A673 (cell line): ENCODE measurements at places on chromosomes 4 and X.

DNA sequence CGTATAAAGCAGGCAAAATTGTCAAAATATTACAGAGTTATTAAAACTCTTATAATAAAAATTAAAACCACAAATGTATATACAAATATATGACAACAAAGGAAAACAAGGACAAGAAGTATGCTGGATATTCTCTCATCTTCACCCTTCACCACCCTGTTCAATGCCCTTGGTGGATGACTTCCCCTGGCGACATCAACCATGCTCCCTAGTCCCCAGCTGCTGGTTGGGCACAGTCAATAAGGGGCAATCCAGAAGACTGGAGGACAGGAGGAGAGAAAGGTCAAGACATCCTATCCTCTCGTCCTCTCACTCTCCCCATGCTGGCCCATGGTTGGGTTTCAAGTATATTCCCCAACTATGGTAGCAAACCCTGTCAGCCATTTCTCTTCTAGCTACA is 71.2 kb downstream of the CXCL13 start:
- DNase-seq, result no peak

DNA sequence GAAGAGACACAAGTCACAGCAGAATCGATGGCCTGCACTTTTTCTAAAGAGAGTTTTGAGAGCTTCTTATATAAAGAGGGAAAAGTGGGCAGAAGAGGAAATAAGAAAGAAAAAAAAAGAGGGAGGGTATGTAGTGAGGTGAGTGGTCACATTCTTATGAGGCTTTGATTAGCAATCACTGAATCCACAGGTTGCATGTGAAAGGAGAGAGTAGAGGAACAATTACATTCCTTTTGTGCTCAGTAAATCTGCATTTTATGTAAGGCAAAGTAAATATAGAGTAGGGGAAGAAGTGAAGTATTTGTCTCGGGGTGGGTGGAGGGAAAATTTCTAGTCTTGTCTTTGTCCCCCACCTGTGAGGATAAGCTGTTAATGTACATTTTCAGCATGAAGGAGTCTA is 26.8 kb upstream of the MBTPS2 start:
- no peak for DNase-seq

DNA sequence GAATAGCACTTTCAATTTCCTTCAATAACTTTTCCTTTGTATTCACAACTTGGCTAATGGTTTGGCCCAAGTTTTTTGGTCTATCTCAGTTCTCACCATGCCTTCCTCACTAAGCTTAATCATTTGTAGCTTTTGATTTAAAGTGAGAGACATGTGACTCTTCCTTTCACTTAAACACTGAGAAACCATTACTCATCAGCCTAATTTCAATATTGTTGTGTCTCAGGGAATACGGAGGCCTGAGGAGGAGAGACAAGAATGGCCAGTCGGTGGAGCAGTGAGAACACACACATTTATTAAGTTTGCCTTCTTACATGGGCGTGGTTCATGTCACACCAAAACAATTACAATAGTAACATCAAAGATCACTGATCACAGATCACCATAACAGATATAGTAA is 56.7 kb downstream of the TSPAN5 start:
- peak; percentile 19 for DNase-seq

DNA sequence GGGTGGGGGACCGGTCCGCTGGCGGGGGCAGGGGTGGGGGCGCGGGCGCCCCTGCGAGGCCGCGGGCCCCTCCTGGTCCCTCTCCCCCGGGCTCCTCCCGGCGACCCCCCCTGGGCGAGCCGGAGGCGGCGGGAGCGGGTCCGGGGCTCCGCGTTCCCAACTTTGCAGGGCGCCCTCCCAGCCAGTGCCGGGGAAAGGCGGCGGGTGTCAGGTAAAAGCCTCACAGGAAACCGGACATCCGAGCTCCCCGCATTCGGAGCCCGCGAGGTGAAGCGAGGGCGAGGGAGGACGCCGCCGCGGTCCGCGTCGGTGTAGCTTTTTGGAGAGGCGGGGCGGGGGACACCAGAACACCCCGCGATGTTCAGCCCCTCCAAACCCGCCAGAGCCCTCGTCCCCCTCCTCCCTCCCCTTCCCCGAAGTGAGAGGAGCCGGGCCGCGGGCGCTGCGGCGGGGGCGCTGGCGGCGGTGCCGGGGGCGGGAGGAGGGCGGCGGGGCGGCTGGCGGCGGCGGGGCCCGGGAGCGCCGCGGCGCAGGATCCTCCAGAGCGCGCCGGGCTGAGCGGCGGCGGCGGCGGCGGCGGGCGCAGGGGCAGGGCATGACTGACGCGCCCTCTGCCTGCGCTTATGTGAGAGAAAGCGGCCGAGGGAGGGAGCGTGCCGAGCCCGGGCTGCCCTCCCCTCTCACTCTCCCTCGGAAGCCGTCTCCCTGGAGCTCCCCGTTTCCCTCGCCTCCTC is at the start of gene VEGFC:
Gene VEGFC (minus strand): TSS at position 597 of the 734 bp plus-strand sequence. CDS start 611 bp downstream, outside the sequence.
- peak; percentile 56 for DNase-seq

DNA sequence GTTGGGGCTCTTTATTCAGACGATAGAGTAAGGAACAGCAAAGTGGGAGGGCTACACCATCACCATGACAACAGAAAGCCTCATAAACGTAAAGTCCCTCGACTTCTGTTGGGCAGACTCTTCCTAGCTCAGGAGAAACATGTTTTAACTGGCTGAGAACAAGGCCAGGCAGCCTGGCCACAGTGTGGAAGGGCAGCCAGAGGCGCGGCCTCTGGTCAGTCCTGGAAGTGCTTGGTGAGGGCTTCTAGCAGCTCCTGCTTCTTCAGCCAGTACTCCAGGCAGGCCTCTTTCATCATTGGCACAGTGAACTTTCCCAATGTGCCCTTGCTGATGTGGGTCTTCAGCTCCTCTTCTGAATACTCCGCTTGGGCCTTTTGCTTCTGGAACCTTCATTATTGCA is 690.9 kb downstream of the PCDH19 start:
- DNase-seq, result no peak

DNA sequence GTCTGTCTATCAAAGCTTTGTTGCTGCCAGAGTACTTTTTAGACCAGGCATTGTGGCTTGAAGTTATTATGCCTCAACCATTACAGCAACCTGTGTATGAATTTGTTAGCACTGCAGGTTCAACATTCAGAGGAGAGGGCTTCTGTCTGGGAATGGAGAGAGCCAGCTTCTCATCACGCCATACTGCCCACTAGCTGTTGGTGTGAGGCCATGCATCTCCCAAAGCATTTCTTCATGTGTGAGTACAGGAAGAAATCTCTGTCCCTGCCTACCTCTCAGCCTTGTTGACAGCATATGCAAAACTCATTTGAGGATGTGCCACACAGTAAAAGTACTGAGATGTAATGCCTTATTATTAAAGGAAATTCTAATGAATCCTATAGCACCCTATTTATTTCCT is 76.9 kb upstream of the PPARGC1A start:
- DNase-seq, result peak; percentile 3

- no peak for DNase-seq
These were observed 136.1 kb upstream of the WDFY3 start for GRCh38 chr4:85102606-85103005.

DNA sequence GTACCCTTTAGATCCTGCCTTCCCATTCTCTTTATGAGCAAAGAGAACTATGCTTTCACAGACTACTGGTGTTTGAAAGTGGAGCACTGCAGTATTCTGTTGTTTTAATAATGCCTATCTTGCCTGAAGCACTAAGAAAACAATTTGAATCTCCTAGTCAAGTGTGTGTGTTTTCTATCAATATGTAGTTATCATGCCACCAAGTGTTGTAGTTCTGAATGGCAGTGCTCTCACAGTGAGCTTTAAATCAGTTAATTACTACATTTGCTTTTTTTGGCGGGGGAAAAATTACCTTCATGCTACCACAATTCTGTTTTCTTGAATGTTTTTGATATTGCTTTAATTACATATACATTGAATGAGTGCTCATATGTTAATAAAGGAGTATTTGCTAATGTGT is 143.6 kb upstream of the FAM47A start:
- DNase-seq, result peak; percentile 9

GRCh38 chrX:29082558-29082957 is 495.3 kb downstream of the IL1RAPL1 start:
- no peak for DNase-seq

- DNase-seq, result no peak
These were observed 38.3 kb downstream of the GUCY1A1 start for GRCh38 chr4:155704841-155705404.

GRCh38 chrX:135484641-135485289 is 35.7 kb upstream of the INTS6L start:
- DNase-seq, result peak; percentile 65

DNA sequence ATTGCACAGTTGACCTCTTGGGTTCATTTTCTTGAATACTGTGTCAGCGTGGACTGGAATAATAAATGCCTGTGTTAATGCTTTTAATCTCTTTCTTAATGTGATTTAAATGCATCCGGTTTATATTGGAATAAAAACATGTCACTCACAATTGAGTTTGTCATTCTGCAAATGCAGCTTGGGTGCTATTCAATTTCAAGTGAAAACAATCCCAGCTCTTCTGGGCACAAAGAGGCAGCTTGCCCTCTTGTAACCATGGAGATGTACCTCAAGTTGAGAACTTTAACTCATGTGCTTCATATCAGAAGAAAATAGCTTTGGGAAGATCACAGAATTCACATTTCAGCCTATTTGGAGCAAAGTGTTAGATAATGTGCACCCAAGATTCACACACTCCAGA is 355.7 kb upstream of the GNPDA2 start:
- DNase-seq, result no peak

DNA sequence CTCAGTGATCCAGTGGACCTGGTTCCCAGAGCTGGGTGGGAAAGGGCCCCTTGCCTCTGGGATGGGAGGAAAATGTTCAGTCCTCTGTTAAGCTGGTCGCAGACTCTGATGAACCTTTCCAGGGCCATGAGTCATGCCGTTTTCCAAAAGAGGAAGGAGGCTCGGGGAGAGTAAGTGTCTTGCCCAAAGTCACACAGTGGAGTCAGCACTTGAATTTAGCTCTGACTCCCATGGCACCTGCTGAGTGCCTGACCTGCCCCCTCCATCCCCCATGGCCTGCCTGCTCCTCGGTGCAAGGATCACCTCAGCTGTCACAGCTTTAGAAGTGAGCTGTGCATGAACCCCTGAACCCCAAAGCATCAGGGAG is 14.0 kb upstream of the KIAA0232 start:
- no peak for DNase-seq

- DNase-seq, result peak; percentile 24
These were observed 53.1 kb upstream of the HGFAC start for GRCh38 chr4:3388471-3389232.

DNA sequence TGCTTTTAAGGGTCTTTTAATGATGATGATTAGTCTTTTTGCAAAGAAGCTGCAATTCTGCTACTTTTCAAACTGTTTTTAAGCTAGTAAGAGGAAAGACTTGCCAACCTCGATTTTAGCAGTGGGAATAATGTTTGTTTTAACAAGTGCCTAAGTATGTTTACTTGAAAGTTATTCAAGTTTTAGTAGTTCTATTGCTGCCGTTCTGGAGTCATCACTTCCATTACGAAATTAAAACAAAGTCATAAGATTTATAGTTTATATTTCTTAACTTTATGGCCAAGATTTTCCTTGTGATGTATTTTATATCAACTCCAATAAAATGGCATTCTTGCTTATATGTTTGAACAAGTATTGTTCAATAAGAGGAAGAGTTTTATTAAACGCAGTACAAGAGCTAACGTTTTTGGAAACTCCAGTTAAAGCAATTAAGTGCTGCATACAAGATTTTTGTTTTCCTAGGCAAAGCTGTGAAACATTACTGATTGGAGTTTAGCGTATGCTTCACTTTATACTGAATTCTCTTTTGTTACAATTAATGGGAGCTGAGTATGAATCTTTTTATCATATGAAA is 211.3 kb downstream of the TENM3 start:
- no peak for DNase-seq

DNA sequence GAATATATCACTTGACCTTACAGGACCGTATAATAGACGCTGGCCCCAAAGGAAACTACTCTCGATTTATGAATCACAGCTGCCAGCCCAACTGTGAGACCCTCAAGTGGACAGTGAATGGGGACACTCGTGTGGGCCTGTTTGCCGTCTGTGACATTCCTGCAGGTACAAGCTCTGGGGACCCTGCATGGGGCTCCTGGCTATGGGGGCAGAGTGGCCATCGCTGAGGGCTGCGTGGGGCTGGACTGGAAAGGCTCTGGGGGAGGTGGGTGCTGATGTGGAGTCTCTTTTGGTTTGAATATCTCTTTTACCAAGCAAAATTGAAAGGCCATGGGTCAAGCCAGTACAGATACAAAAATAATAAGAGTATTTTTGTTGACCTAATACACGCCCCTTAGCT is 33.9 kb downstream of the NELFA start:
- no peak for DNase-seq

- no peak for DNase-seq
These were observed 100.8 kb upstream of the MAGEB18 start for GRCh38 chrX:26037367-26037766.

DNA sequence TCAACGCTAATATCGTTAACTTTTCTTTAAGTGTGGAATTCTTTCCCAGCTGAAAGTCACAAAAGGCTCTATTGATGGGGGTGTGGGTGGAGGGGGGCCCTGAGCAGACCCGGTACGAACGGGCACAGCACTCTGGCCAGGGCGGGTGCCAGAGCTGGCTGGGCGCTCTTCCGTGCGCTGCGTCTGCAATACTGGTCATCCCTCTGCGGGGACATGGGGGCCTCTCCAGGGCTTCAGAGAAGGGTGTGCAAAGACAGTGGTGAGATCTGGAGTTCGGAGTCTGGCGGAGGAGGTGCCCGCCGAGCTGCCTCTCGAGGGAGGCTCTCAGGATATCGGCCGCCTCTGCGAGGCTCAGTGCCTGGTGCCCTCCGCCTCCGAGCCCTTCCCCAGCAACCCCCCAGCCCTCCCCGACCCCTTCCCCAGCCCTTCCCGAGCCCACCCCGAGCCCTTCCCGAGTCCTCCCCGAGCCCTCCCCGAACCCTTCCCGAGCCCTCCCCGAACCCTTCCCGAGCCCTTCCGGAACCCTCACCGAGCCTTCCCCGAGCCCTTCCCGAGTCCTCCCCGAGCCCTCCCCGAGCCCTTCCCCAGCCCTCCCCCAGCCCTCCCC is 34.3 kb downstream of the FGFRL1 start:
- DNase-seq, result no peak

- DNase-seq, result no peak
These were observed 61.8 kb downstream of the BRWD3 start for GRCh38 chrX:80747832-80748231.

DNA sequence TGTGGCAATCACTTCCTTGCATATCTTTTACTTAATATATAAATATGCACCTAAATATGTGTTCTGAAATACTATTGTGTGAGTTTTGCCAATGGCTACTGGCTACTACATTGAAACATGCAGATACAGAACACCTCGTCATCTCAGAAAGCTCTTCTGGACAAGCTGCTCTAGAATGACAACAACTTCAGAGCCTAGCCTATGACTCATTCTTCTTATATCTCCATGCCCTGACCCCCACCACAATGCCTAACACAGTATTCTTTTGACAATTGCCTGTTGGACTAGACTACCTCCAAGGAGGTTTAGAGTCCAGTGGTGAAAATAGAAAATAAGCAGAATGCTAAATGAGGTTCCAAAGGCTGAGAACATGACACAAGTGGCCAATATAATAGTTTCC is 17.6 kb upstream of the DMP1 start:
- DNase-seq, result no peak

DNA sequence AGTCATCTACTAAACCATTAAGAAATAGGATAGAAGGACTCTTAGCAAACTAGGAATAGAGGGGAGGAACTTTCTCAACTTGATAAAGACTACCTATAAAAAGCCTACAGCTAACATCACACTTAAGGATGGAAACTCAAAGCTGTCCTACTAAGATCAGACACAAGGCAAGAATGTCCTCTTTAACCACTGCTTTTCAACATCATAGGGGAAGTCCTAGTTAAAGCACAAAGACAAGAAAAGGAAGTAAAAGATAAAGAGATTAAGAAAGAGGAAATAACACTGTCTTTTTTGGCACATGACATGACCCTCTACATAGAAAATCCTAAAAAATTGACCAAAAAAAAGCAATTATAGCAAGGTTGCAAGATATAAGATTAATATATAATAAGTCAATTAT is 136.6 kb downstream of the FBXW7 start:
- DNase-seq, result no peak
